ENCODE measurements at places on chromosomes 12 and 14.

DNA sequence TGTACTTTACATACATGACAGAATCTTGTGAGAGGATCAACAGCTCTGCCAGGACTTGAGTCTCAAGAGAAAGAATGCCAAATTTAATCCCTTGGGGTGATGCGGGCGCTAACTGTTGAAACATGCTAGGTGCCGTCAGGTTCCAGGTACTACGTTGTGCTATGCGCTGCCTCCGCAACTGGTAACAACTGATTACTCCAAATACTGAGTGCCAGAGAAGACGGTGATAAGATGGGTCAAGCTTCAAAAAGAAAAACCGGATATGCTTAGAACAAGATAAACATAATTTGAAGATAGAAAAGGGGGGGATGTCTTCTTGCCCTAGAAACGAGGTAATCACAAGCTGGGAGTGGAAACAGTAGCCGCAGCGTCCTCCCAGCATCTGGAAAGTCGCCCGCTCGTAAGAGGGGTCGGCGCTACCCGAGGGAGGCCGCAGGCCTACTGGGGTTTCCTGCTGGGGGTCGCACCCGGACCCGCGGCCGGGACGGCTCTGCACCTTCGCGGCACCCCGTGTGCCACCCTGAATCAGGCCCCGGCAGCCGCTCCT, 678 bp downstream of the ZBTB25 start:
- DNase-seq: no peak

DNA sequence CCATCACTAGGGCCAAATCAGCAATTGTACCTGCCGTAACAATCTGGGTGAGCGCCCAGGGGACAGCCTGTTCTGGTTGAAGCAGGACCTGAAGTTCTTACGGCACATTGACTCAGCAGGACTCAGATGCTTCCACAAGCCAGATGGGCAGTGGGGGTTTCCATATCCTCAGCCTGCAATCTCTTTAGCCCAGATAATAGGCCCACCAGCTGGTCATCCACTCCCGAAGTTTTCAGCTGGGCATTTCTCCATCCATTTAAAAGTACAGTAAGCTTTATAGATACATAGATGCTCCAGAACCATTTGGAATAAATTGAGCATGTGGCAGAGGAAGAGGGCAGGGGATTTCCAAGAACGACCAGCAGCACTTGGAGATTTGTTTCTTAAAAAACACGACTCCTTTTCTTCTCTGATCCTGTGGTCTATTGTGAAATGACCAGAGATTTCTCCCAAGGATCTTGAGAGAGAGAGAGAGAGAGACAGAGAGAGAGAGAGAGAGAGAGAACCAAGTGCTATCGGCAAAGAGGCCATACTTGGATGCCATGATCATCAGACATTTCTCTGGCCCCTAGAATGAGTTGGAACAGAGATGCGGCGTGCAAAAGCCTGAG, 74.8 kb upstream of the PLXNC1 start:
- DNase-seq: no peak

GRCh38 chr12:107238296-107238695, 144.9 kb upstream of the CRY1 start:
- no peak for DNase-seq

- no peak for DNase-seq
Measured at GRCh38 chr12:65779091-65779642, 45.1 kb upstream of the HMGA2 start.

DNA sequence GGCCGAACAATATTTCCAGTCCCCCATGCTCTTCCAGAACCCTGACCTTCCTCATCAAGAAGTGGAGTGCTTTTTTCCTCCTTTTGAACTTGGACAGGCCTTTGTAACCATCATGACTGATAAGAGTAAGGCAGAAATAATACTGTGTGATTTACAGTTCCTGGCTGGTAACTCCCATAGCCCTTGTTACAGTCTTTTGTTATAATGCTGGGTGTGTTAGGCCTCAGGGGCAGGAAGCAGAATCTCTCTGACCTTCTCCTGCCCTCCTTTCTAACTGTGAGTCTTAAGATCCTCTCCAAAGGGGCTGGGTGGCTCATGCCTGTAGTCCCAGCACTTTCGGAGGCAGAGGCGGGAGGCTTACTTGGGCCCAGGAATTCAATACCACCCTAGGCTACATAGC, 59.5 kb downstream of the BCAT1 start:
- no peak for DNase-seq
